Nucleus accumbens (tissue), 56 donors: ENCODE measurements at places on chromosomes 1 and 21.

DNA sequence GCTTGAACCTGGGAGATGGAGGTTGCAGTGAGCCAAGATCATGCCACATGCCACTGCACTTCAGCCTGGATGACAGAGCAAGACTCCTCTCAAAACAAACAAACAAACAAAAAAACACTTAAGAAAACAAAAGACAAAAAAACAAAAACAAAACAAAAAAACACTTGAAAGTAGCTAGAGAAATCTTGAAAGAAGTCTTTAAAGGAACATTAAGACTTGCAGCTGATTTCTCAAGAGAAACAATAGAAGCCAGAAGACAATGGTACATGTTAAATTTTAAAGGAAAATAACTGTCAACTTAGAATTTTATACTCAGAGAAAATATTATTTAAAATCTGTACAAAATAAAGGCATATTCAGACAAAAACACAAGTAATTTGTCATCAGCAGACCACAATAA lies 71.3 kb downstream of the HLX start:
- no peak for DNase-seq

DNA sequence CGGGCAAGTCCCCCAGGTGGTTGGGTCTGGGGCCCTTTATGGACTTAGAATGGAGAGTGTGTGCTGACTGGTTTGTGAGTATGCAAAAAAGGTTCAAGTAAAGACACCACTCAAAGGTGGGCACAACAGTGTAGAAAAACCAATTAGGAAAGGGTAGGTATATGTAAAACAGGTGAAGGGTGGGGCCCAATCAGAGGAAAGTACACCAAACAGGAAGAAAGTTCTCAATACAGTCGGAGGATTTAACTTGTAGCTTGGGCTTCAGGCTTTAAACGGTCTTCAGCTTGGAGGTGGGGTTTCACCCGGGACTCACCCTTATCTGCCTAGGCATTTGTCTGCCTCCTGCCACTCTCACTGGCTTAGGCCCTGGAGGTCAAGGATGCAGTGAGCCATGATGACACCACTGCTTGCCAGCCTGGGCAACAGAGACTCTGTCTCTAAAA lies 6.8 kb upstream of the PUM1 start:
- no peak for DNase-seq

DNA sequence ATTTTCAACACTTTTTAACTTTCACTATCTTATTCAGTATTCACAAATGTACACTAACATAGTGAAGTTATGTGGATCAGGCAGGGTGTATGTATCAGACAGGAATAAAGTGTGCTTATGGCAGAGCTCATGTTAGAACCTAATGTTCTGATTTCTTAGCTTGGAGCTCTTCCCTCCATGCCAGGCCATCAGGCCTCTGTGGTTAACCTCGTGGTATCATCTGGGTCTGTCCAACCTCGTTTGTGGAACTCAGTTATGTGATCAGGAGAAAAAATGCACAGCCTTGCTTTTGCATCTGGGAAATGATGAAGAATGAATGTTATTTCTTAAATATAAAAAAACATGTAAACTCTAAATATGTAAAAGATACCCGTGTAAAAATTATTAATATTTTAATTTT lies 86.9 kb downstream of the MPZL1 start:
- DNase-seq = no peak

GRCh38 chr1:162299018-162299417 lies 77.6 kb downstream of the SPATA46 start:
- no peak for DNase-seq

GRCh38 chr1:35929730-35930592 lies 944 bp upstream of the AGO3 start:
- peak; percentile 34 for DNase-seq

- DNase-seq = no peak
These were observed 21.7 kb upstream of the COL6A1 start for GRCh38 chr21:45959779-45960390.

DNA sequence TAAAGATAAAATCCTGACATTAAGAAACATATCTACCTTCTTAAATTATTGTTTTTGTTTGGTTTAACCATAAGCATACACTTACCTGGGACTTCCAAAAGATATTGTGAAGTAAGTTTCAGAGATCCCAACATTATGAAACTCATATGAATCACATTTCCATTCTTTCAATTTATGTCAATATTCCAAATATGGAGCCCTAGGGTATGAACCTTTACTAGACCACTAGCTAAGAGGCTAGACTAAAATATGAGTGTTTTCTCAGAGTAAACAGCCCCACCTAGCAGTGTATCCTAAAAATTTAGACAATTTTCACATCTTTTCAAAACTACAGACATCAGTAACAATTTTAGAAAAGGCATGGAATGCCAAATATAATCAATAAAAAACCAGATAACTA lies 24.4 kb downstream of the SCAF4 start:
- no peak for DNase-seq

- peak; percentile 90 for DNase-seq
These were observed 797 bp upstream of the USP1 start for GRCh38 chr1:62436039-62436465.

GRCh38 chr1:195005338-195005737 lies 1602.9 kb downstream of the KCNT2 start:
- no peak for DNase-seq

GRCh38 chr1:33606272-33606671 lies 133.8 kb downstream of the ZSCAN20 start:
- DNase-seq = no peak

DNA sequence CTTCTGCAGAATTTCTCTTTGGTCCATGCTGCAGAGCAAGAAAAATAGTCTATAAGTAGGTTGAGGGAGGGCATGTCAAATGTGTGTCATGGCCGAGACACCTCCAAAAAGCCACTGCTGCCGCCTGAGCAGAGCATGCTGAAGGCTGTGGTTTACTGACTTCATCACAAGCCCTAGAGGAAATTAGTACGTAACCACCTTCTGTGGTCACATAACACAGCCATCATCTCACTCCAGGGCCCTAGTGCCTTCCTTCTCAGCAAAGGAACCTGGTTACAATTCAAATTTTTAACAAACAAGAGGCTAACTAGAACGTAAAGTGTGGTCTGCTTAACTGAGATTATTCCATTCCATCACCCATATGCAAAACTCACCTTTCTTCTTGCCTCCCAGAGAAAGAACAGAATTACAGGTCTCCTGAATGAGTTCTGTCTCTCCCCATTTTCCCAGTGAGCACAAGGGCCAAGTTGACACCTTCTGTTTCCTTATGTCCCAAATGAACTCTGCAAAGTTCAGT lies at the start of gene PTPN22:
Gene PTPN22, minus strand, starts transcription at position 116 of the 517 bp plus-strand sequence.
- no peak for DNase-seq
